ENCODE measurements at places on chromosomes 2 and 18.

GRCh38 chr2:242040303-242040655, 170.8 kb downstream of the RTP5 start:
- no peak for DNase-seq

DNA sequence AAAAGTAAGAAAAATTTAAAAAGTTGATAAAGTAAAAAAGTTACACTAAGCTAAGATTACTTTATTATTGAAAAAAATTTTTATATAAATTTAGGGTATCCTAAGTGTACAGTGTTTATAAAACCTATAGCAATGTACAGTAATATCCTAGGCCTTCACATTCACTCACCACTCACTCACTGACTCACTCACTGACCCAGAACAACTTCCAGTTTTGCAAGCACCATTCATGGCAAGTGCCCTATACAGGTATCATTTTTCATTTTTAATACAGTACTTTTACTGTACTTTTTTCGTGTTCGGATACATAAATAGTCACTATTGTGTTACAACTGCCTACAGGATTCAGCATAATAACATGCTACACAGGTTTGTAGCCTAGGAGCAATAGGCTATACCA, 8.9 kb upstream of the THUMPD2 start:
- DNase-seq: no peak

DNA sequence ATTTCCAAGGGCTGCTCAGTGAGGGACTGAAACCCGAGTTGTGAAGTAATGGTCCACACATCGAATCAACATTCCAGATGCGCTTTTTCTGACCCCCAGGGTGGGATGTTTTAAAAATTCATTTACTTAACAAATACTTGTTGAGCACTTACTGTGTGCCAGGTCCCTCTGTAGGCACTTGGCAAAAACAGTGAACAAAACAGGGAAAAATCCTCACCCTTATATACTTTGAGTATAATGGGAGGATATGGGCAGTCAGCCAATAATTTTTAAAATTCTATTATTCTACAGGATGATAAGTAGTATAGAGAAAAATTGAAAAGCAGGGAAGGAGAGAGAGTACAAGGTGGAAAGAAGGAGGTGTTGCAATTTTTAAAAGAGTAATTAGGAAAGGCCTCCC, 31.3 kb upstream of the AFTPH start:
- DNase-seq: no peak

GRCh38 chr2:231854616-231855125, 68.4 kb downstream of the COPS7B start:
- DNase-seq: no peak

GRCh38 chr18:63083020-63083531, 236.5 kb downstream of the BCL2 start:
- no peak for DNase-seq
